C1 segment of cervical spinal cord (tissue), 14 donors: ENCODE measurements at places on chromosomes 7 and 10.

DNA sequence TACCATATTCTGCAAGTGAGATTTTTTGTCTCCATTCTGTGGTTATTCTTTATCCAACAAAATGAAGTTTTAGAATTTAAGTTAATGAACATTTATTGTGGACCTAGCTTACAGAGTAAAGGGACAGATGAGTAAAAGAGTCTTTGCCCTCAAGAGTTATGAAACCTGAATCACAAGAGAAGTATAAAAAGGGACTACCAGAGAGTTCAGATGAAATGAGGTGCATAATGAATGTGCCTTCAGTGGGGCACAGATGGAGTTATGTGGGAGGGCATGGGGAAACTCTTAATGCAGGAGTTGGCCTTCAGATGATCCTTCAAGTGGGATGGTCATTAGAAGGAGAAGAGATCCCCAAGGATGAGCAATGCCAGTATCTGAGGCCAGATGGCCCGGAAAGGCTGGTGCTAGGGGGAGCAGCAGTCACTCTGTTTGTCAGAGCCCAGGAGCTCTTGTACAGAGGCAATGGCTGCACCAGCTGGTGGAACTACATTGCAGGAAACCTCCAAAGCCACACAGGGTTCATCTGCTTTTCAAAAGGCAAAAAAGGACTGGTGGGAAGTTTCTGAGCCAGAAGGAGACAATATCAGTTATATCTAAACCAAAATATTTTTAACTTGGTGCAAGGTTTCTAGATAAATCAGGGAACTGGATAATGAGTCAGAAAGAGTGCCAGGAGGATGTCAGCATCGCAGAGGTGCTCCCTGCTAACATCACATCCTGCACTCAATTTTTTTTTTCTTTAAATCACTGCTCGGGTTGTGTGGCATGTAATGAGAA is 162.0 kb downstream of the KLF6 start:
- no peak for DNase-seq

- no peak for DNase-seq
Measured at GRCh38 chr7:105958012-105958411, 5.1 kb upstream of the CDHR3 start.

- no peak for DNase-seq
Measured at GRCh38 chr10:86190291-86190690, 176.3 kb downstream of the GRID1 start.

- no peak for DNase-seq
Measured at GRCh38 chr10:94683214-94684054, at the start of gene CYP2C18. Gene CYP2C18 (plus strand): TSS chr10:94683729. CDS start chr10:94683820, 91 bp downstream.

DNA sequence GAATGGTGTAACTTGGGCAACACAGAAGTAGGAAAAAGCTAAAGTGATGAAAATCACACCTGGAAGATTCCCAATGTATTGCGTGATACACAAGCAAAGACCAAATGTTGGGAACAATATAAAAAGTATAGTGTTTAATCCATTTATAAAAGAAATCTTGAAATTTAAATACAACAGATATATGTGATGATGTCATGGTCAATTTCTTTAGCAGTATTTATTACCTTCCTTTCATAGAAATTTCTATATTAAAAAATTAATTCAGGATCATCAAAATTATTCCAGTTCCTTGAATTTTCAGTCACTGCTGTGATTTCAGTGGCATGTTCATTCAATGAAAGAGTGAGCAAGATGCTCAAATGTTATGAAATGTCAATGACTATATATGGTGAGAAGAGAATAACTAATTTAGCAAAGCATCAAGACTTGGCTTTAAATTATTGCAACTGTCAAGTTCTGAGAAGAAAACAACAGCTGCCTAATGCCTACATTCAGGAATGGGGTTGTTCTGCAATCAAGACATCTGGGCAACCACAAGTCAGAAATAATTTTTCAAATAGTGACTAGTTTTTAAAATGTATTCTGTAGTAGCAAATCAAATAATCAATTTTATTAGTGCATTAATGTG is 308.8 kb downstream of the SEMA3D start:
- DNase-seq, result no peak

DNA sequence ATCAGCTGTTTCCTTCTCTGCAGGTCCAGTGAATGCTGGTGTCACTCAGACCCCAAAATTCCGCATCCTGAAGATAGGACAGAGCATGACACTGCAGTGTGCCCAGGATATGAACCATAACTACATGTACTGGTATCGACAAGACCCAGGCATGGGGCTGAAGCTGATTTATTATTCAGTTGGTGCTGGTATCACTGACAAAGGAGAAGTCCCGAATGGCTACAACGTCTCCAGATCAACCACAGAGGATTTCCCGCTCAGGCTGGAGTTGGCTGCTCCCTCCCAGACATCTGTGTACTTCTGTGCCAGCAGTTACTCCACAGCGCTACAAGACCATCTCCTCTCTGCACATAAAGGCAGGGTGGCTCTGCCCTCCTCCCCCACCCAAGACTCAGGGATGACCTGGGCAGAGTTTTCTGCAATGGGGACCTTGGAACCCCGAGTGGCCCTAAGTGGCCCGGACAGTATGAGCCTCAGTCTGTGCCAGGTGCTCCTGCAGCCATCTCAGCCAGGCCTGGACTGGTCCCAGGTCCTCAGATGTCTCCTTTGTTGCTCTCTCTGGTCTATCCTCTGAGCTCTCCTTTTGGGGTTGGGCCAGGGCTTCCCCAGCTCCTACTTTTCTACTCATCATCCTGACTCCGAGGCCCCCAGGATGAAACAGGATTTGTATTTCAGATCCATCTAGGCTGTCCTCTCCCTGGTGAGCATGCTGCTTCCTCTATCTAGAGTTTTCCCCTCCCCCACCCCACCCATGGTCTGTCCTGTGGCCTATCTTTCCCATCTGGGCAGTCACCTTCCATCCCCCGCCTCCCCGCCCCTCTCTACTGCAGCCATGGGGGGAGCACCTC is 212.1 kb upstream of the PRSS58 start:
- no peak for DNase-seq

DNA sequence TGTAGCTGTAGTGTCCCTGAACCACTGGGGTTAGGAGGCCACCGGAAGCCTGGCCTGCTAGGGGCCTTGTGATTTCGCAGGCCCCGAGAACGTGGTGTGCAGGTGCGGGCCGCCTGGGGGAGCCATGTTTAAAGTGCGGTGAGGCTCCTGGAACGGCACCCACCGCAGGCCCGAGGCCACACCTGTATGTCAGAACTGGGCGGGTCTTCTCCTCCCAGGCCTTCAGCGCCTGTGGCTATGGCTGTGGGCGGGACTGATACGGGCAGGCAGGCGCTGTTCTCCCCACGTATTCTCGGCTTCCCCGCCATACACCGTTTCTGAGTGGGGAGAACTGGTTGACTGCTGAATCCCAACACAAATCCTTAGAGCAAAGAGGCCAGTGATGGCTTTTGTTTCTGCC is 74.8 kb downstream of the DNAJB6 start:
- DNase-seq, result no peak

DNA sequence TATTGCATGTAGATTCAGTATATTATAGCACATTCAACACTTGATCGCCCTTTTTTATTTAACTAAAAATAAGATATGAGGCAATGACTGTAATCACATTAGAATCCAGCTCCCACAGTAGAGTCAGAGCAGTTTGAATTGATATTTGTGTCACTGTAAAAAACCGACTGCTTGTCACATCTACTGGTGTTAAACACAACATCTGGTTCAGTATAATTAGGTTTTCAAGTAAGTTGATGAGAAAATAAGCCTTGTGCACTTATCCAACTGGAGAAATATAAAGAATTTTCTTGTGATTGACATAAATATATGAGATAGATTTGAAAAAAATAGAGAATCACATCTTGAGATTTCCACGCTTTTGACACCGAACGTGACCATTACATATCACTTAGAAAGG is 69.0 kb downstream of the CHRM2 start:
- no peak for DNase-seq

DNA sequence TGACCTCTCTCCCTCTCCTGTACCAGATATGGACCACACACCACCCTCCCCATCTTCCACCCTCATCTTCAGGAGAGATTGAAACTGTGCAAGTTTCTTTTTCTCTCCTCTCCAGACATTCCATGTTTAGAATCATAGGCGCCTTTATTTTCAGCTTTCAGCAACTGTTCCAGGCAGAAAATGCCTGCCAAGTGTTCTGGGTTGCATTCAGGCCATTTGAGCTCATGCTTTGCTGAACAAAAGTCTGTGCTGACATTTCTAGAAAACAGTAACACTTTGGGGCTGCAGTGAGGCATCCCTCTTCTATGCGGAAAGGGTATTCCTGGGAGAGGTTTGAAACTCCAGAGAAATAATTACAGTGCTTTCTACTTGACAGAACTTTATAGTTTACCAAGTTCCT is 361.7 kb downstream of the GPAM start:
- no peak for DNase-seq
